ENCODE measurements at places on chromosomes 4 and X. TPM values are rescaled to one million over a fixed set of nuclear protein-coding genes. Genes with fewer than 3 reads are reported as not detected.

The MAP3K15 gene
- total RNA-seq, result under 0.01 TPM

The TRAPPC2 gene
- 23.5 TPM for total RNA-seq

The PABPC5 gene
- 3.2 TPM for total RNA-seq

The PCYT1B gene
- 1.1 TPM for total RNA-seq

The SPANXN3 gene
- not detected for total RNA-seq

The TMPRSS11D gene
- total RNA-seq, result not detected

The SPIN2A gene
- total RNA-seq, result 0.59 TPM

The SNCA gene
- total RNA-seq, result 0.29 TPM

The MGAT4D gene
- total RNA-seq, result not detected

The BEND2 gene
- total RNA-seq, result not detected

The ADH1A gene
- not detected for total RNA-seq

The ALB gene
- total RNA-seq, result under 0.01 TPM

The PDE6B gene
- total RNA-seq, result not detected

The AMOT gene
- total RNA-seq, result 3.2 TPM

The GAGE12F gene
- total RNA-seq, result not detected

The MTTP gene
- total RNA-seq, result not detected

The PRRG3 gene
- not detected for total RNA-seq

The GAB1 gene
- 20.6 TPM for total RNA-seq

The SLC49A3 gene
- 13.6 TPM for total RNA-seq

Measured in osteoblast (primary cell).